ENCODE measurements at places on chromosomes 6 and 20. TPM values are rescaled to one million over a fixed set of nuclear protein-coding genes. Genes with fewer than 3 reads are reported as not detected.

OLIG3 gene
- not detected for total RNA-seq

ADTRP gene
- total RNA-seq: 10.0 TPM

PPP1R16B gene
- 0.40 TPM for total RNA-seq

PREX1 gene
- 2.9 TPM for total RNA-seq

SLC17A3 gene
- total RNA-seq: 0.36 TPM

OR2J3 gene
- not detected for total RNA-seq

ABCC10 gene
- 16.7 TPM for total RNA-seq

ULBP3 gene
- 6.6 TPM for total RNA-seq

PACRG gene
- total RNA-seq: 0.32 TPM

DEFB119 gene
- not detected for total RNA-seq

TRIM15 gene
- 2.6 TPM for total RNA-seq

PDE10A gene
- total RNA-seq: 7.2 TPM

CCN2 gene
- 147 TPM for total RNA-seq

GTSF1L gene
- not detected for total RNA-seq

CRISP3 gene
- total RNA-seq: not detected

TINAG gene
- total RNA-seq: 0.76 TPM

SLC22A1 gene
- 6.7 TPM for total RNA-seq

SMLR1 gene
- total RNA-seq: 28.9 TPM

KHDC1 gene
- 6.9 TPM for total RNA-seq

POPDC3 gene
- total RNA-seq: 0.93 TPM

CD24 gene
- total RNA-seq: 560 TPM

KIAA0408 gene
- total RNA-seq: 6.4 TPM

RGS17 gene
- 0.24 TPM for total RNA-seq

ABRACL gene
- 81.8 TPM for total RNA-seq

TIAM2 gene
- 11.8 TPM for total RNA-seq

SLC4A11 gene
- total RNA-seq: 0.28 TPM

DNAH8 gene
- total RNA-seq: 0.03 TPM

TTK gene
- total RNA-seq: 10.7 TPM

PTPRK gene
- 80.2 TPM for total RNA-seq

WFDC2 gene
- total RNA-seq: 16.7 TPM

Measured in hepatocyte (in vitro differentiated cells).